Transverse colon (tissue), 4 donors: ENCODE measurements at places on chromosomes 16 and 17. TPM values are rescaled to one million over a fixed set of nuclear protein-coding genes. Genes with fewer than 3 reads are reported as not detected.
A peak's percentile ranks its signal among the peaks of the same experiment; 100 is the strongest.

DNA sequence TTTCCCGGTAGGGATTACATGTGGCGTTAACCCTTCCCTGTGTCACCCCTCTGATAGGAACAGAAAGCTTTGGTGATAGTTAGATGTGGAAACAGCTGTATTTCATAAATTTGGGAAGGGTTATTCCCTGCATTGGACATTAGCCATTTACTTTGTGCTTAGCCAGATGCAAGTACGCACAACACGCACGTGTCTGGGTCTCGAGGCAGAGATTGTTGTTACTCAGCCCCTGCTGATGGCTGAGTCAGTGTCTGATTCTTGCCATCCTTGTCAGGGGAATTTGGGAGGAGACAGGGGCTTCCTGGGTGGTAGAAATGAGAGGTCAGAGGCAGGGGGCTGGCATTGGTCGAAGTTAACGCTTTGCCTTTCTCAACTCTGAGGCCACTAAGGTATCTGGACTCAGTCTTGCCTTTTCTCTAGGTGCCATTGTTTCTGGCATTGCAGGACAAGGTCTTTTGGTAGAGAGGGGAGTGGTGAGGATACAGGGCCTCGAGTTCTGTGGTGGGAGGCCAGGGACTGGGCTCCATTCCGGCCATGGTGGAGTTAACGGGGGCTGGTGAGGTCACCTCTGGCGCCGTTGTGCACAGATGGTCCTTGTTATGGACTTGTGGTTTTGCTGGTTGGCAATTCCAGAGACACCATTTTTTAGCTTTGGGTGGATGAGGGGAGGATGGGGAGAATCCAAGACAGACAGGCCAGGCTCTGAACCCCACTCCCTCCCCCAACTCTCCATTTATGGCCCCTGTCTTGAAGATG, 8.2 kb downstream of the MMP2 start:
- no peaks in the 10 kb centered on the region for H3K36me3 ChIP-seq
- no peaks in the 10 kb centered on the region for H3K27me3 ChIP-seq
- H3K4me1 ChIP-seq = no peaks in the 10 kb centered on the region
- peak overlapping the region; percentile 64 for H3K27ac ChIP-seq
- no peak overlapping the region for H3K4me3 ChIP-seq

- no peaks in the 10 kb centered on the region for H3K4me1 ChIP-seq
- no peaks in the 10 kb centered on the region for H3K36me3 ChIP-seq
- H3K27me3 ChIP-seq = no peaks in the 10 kb centered on the region
- no peak for DNase-seq
These were observed 465.0 kb upstream of the MAF start for GRCh38 chr16:80065541-80065940.

GRCh38 chr17:4810696-4811290, 3.8 kb downstream of the PLD2 start:
- no peak overlapping the region for H3K4me3 ChIP-seq

DNA sequence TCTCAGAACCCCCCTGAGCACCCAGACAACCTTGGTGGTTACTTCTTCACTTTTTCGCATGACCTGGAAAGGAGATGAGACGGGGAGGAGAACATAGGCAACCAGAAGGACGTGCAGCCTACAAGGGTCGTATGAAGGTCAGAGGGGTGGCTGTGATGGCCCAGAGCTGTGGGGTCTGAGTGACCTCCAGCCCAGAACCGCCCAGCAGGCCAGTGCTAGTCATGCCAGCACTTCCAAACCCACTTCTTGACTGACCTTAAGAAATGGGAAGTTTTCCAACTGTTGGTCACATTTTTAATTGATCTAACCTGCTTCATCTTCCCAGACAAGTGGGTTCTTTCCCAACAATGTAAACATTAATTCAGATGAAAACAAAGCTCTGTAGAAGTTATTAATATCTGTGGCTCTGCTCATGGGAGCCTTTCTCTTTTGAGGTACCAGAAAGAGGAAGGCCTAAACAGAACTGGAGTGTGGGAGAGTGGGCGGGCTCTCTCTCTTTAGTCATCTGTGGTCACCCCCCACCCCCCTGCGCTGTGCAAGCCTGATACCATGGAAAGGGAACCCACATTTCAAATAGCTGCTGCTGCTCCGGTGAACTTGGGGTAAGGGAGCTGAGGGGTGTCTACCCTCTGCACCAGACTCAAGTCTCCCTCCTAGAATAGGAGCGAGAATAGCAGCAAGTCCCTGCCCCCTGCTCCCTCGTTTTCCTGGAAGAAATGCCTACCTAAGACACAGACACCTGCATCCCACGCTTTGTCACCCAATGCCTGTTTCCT, 101.6 kb downstream of the RAB11FIP4 start:
- DNase-seq = peak; percentile 56
- H3K4me3 ChIP-seq = no peak overlapping the region
- no peaks in the 10 kb centered on the region for H3K36me3 ChIP-seq
- H3K4me1 ChIP-seq = peaks cover 76% of the 10 kb centered on the region
- H3K27me3 ChIP-seq = peaks cover 6% of the 10 kb centered on the region
- peak overlapping the region; percentile 73 for H3K27ac ChIP-seq

DNA sequence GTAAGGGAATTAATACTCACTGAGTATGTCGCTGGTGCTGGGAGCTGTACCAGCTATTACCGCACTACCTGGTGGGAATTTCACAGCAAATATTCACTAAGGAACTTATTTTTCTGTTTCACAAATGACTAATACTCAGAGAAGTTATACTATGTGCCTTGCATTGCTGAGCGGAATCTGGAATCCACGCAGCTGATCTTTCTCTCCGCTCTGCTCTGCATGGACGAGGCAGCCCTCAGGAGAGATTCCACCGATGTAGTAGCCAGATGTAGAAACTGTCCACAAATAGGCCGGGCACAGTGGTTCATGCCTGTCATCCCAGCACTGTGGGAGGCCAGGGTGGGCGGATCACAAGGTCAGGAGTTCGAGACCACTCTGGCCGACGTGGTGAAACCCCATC, 17.1 kb downstream of the NME3 start:
- H3K27me3 ChIP-seq = no peaks in the 10 kb centered on the region
- H3K27ac ChIP-seq = no peak overlapping the region
- H3K4me3 ChIP-seq = no peak overlapping the region
- no peaks in the 10 kb centered on the region for H3K36me3 ChIP-seq

GRCh38 chr16:50694206-50694605, 800 bp downstream of the NOD2 start:
- no peak overlapping the region for H3K4me3 ChIP-seq
- H3K27me3 ChIP-seq = no peaks in the 10 kb centered on the region
- no peak overlapping the region for H3K27ac ChIP-seq
- DNase-seq = no peak
- H3K4me1 ChIP-seq = peaks cover 22% of the 10 kb centered on the region

DNA sequence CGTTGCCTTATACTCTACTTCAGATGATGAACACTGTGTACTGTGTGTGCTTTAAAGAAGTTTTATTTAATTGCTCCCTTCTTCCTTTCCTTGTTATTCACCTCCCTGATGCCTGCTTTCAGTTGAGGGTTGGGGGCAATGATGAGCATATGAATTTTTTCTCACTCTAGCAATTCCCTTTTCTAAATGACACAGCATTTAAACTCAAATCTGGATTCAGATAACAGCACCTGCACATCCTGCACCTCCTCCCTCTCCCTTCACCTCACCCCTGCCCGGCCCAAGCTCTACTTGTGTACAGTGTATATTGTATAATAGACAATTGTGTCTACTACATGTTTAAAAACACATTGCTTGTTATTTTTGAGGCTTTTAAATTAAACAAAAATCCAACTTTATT, 13.0 kb upstream of the PNPO start:
- H3K4me1 ChIP-seq = no peaks in the 10 kb centered on the region
- H3K36me3 ChIP-seq = no peaks in the 10 kb centered on the region
- H3K27me3 ChIP-seq = no peaks in the 10 kb centered on the region
- no peak overlapping the region for H3K27ac ChIP-seq

DNA sequence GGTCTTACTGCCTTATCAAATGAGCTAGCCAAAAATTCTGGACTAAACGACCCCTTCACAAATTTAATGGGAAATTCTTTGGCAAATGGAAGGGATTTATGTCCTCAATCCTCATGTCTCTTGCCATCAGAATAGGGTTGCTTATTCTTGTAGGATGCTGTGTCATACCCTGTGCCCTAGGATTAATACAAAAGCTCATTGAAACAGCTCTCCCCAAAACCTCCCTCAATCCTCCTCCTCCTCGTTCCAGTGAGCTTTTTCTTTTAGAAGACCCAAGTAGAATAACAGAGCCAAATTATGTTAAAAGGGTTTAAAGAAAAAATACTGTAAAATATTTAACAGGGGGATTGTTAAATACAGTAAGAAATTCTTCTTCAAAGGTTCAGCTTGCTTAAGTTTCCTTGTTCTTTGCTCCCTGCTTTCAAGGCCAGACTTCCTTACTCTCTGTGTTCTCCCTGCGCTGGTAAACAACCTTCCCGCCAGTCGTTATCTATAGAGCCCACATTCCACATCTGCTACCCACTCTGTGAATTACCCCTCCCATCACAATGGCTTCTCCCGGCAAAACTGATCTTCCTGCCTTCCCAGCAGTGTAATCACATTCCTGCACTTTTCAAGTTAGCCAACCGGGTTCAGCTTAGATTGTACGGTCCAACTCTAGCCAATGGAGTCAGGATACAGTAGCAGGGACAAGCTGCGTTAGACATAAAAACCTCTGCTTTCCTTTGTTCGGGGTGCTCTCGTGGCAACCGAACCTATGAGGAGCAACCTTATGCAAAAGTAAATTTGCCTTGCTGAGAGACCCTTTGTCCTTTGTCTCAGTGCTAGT, 9.7 kb downstream of the HPR start:
- H3K27me3 ChIP-seq = no peaks in the 10 kb centered on the region
- no peak overlapping the region for H3K27ac ChIP-seq

DNA sequence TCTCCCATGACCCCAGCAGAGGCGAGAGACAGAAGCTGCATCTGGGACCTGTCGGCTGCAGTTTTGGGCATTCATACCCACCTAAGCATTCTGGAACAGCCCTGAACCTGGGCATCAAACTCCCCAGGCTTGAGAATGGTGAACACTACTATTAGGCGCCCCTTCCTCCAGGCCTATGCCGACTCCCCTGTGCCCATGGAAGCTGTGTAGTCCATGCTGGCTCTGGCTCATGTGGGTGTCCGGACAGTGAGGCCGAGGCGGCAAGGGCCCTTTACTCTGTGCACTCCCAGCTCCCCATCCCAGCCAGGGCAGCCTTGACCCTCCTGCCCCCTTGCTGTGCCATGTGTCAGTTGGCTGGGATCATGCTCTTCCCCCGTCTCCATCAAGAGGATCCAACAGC, 89.0 kb upstream of the TOB1 start:
- peaks cover 41% of the 10 kb centered on the region for H3K4me1 ChIP-seq
- no peak for DNase-seq
- peaks cover under 1% of the 10 kb centered on the region for H3K36me3 ChIP-seq
- no peak overlapping the region for H3K4me3 ChIP-seq

GRCh38 chr17:38719289-38719942, 10.7 kb upstream of the CISD3 start:
- H3K4me3 ChIP-seq = no peak overlapping the region
- H3K27me3 ChIP-seq = no peaks in the 10 kb centered on the region
- no peak overlapping the region for H3K27ac ChIP-seq
- H3K36me3 ChIP-seq = no peaks in the 10 kb centered on the region
- no peak for DNase-seq
- peaks cover 15% of the 10 kb centered on the region for H3K4me1 ChIP-seq

DNA sequence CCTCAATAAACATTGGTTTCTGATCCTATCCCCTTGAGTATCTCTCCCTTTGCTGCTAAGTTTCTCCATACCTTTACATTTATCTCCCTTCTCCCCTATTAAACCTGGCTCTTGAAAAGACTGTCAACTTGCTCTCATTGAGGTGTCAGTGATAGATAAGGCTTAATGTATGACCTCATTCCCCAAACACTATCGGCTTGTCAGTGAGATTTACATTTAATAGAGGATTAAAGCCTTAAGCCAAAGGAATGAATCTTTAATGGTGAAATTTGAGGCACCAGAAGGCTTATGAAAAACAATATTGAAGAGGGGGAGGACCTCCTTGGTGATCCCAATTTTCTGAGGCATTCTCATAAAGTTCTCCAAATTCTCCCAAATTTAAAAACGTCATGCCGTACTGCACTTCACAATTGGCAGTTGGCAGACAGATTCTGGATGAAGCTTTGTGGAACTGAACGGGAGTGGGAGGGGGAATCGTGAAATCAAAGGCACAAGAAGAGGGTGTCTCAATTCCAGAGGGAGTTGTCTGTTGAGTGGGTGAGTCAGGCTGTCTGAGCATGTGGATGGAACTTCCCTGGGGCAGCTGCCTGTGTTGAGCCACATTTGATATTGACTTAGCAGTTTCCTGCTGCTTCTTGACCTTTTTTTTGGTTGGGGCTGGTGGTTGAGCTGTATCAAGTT, 478.8 kb downstream of the NPIPA7 start:
- H3K27me3 ChIP-seq = no peaks in the 10 kb centered on the region
- no peak overlapping the region for H3K4me3 ChIP-seq
- H3K4me1 ChIP-seq = no peaks in the 10 kb centered on the region
- no peak for DNase-seq
- no peaks in the 10 kb centered on the region for H3K36me3 ChIP-seq
- H3K27ac ChIP-seq = no peak overlapping the region

GRCh38 chr16:55566432-55567175, at the start of gene CAPNS2:
TSS of gene CAPNS2 (plus strand) at chr16:55566684. CDS start at chr16:55566757, 73 bp downstream.
- no peaks in the 10 kb centered on the region for H3K36me3 ChIP-seq
- H3K4me3 ChIP-seq = no peak within 1 kb of the TSS
- H3K27ac ChIP-seq = no peak within 1 kb of the TSS
- no peaks in the 10 kb centered on the region for H3K27me3 ChIP-seq

- no peaks in the 10 kb centered on the region for H3K36me3 ChIP-seq
- H3K4me1 ChIP-seq = peaks cover 28% of the 10 kb centered on the region
- no peaks in the 10 kb centered on the region for H3K27me3 ChIP-seq
- peak; percentile 73 for DNase-seq
These were observed 97.7 kb downstream of the CBLN1 start for GRCh38 chr16:49183911-49184310.

- H3K4me3 ChIP-seq = no peak overlapping the region
- no peak for DNase-seq
- H3K36me3 ChIP-seq = no peaks in the 10 kb centered on the region
- H3K4me1 ChIP-seq = no peaks in the 10 kb centered on the region
- no peaks in the 10 kb centered on the region for H3K27me3 ChIP-seq
These were observed 131.5 kb upstream of the RCVRN start for GRCh38 chr17:10036511-10037061.

- H3K36me3 ChIP-seq = peaks cover 13% of the 10 kb centered on the region
- no peak overlapping the region for H3K27ac ChIP-seq
These were observed 22.0 kb downstream of the NDUFAF8 start for GRCh38 chr17:81261096-81261495.

DNA sequence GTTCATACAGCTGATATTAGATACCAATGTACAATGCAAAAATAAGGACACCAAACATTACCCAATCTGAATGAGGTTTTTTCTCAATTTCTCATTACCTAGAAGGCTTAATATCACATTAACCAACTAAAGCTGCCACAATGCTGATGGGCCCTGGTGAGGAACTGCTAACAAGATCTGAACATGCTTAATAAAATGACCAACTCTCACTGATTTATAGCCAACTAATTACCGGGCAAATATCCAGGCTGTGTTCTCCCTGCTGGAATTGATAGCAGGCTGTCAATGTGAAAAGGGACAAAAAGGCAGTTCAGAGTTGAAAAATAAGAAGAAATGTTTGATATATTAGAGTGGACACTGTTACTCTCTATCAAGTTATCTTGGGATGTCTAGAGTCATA, 124.6 kb downstream of the TOX3 start:
- DNase-seq = no peak
- H3K27me3 ChIP-seq = no peaks in the 10 kb centered on the region
- H3K36me3 ChIP-seq = no peaks in the 10 kb centered on the region
- no peak overlapping the region for H3K27ac ChIP-seq

Gene HLF
- total RNA-seq = 11.0 TPM

Gene NEK8
- 7.0 TPM for total RNA-seq

Gene CD300E
- not detected for total RNA-seq

Gene KRTAP4-1
- total RNA-seq = not detected

Gene PRDM7
- total RNA-seq = not detected

Gene FLYWCH1
- total RNA-seq = 36.7 TPM

Gene GGT6
- 308 TPM for total RNA-seq

Gene KCNH6
- total RNA-seq = not detected

Gene NLRC3
- total RNA-seq = 4.8 TPM

Gene HOXB8
- 13.1 TPM for total RNA-seq

Gene C17orf67
- total RNA-seq = not detected

Gene EPX
- total RNA-seq = not detected

Gene CNEP1R1
- 19.4 TPM for total RNA-seq
